ENCODE measurements at places on chromosomes 11 and 22. TPM values are rescaled to one million over a fixed set of nuclear protein-coding genes. Genes with fewer than 3 reads are reported as not detected.

GRCh38 chr11:47406896-47407745 lies 1.3 kb upstream of the SLC39A13 start:
- no peak for DNase-seq

DNA sequence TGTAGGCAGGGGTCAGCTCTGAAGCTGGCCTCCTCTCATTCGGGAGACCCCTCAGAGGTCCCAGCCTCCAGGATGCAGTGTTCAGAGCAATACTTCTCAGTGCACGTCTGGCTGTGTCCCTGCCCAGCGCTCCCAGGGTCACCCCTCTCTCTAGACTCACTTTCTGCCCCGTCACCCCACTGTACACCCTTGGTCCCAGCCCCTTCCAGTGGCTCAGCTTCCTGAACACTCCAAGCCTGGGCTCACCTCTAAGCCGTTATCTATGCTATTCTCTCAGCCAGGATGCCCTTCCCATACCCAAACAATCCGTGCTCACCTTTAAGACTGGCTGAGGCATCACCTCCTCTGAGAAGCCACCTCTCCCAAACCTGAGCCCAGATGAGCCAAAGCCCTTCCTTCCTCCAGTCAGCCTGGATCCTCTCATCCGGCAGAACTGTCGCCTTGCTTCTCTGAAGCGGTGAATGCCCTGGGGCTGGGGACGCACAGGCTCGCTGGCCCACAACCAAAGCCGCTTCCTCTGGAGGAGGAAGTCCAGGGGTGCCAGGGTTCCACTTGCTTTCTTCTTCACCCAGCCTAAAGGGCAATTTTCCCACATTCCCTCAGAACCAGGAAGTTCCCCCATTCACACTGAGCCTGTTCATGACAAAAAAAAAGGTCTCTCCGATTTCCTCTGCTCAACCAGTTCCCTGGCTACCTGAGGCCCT lies 13.7 kb upstream of the CDKN1C start:
- DNase-seq, result no peak

The MEI1 gene
- 0.30 TPM for total RNA-seq

- DNase-seq, result no peak
Observed at GRCh38 chr22:23608583-23608982, 23.5 kb downstream of the DRICH1 start.

DNA sequence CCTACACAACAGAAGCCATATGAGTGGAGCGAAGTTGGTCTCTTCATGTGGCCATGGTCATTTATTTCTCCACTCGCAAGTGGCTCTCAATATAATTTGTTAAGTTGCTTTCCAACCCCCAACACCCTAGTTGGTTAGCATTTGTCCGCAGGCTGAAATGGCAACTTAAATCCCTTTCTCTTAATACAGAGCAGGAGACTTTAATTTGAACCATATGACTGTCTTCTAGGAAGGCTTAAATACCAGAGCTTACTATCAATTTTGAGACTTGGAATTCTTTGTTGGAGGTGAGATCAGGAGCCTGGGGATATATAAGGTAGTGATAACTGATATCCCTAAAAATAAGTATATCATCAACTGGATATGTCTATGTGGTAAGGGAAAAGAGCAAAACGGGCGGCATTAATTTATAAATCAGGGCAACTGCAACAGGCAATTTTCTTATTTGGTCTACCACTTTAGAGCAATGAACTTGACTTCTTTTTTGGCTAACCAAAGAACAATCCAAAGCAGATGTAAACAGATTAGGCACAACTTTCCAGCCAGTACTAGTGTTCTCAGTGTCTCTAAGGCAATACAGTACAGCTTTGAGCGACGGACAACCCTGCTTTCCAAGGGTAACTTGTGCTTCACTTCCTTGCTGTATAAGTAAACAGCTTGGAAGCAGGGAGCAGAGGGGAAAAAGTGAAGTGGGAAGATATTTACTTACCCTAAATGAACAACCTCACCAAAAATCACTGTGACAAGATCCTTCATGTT lies 74.7 kb upstream of the APOA1 start:
- DNase-seq, result no peak

The PICALM gene
- total RNA-seq, result 157 TPM

The SLC35F2 gene
- 18.0 TPM for total RNA-seq

The MIAT gene
- 2.4 TPM for total RNA-seq

- DNase-seq, result no peak
Observed at GRCh38 chr11:61955422-61956135, 5.4 kb downstream of the BEST1 start.

The C22orf31 gene
- total RNA-seq, result not detected

DNA sequence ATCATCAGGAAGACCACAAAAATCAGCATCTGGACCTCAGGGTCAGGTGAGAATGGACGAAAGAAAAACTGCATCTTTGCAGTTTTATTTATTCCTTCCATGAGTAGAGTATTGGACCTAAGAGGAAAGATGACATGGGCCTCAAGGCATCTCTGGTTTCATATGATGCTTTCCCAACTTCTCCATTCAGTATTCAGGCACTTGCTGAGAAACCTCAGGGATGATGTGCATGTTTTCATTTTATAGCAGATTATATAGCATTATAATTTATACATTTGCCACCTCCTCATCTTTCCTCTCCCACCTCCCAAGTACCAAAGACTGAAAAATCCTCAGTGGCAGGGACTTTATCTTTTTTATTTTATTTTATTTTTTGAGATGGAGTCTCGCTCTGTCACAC lies at the start of gene OR10V1:
OR10V1 (minus strand) TSS at position 101 of the 400 bp plus-strand sequence; CDS start at position 101, 0 bp downstream.
- DNase-seq, result no peak

The DKK3 gene
- 112 TPM for total RNA-seq
